ENCODE measurements at places on chromosomes 4 and X.
A peak's percentile ranks its signal among the peaks of the same experiment; 100 is the strongest.

GRCh38 chr4:20074450-20074849, 177.3 kb upstream of the SLIT2 start:
- no peak for DNase-seq

DNA sequence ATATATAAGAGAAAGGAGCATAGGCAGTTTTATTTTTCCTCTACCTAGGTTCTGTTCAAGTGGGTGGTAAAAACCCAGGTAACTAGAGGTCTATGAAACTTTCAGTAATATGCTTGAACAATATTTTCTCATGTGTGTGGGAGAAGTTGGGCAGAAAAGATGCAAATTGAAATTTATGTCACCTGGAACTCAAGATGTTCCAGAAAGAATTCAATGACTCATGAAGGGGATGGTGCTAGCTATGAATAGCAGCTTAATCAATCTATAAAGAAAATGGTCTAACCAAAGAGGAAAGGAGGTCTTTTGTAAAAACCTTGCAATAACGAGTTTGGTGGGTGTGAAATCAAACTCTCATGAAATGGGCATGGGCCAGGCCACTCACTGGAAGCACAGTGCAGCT, 263.8 kb downstream of the INPP4B start:
- DNase-seq: no peak

- peak; percentile 69 for DNase-seq
Observed at GRCh38 chrX:22373766-22374165, 101.1 kb downstream of the CBLL2 start.

GRCh38 chr4:5372198-5372597, 320.9 kb downstream of the STK32B start:
- DNase-seq: no peak

GRCh38 chrX:49992853-49993252, 70.5 kb downstream of the CLCN5 start:
- peak; percentile 12 for DNase-seq

DNA sequence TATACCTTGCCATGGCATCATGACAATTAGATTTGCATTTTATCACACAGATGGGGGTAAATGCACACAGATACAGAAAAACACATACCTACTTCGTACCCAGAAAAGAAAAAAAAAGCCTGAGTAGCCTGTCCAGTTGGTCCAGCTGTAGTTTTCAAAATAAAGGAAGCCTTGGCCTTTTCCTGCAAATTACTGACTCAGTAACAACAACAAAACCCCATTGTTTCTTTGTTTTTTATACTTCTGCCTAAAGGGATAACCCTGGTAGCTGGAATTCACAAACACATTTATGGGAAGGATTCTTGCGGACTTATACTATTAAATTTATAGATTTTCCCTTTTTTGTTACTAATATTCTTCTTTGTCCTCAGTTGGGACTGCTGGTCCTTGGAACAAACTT, 156.4 kb upstream of the PCDH10 start:
- DNase-seq: no peak

DNA sequence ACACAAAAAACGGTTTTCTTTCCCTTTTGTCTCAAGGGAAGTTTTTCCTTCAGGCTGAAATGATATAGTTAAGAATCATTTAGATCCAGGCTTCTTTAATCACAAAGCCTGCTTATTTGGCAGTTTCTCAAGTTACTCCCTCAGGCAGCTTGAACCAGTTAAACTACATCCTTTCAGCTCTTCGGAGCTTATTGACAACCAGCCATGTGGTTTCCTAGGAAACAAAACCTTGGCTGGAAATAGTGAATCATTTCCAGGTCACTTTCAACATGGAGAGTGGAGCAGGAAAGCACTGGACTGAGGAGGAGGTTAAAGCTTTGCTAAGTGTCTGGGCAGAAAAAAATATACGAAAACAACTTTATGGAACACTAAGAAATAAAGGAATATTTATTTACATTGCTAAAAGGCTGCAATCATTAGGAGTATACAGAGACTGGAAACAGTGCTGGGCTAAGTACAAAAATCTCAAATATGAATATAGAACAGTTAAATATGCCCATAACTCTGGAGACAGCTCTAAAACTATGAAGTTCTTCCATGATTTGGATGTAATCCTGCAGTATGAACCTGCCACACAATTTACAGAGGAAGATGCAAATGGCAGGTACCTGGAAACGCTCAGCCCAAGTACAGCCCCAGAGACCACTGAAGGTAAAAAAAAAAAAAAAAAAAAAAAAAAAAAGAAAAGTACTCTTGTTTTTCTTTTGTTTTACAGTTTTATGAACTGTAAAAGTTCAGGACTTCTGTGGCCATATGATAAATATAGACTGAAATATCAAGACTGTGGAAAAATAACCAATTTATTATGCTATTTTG, 23.2 kb upstream of the AASDH start:
- DNase-seq: peak; percentile 99

- DNase-seq: no peak
Observed at GRCh38 chr4:162874748-162875147, 291.9 kb downstream of the NAF1 start.

DNA sequence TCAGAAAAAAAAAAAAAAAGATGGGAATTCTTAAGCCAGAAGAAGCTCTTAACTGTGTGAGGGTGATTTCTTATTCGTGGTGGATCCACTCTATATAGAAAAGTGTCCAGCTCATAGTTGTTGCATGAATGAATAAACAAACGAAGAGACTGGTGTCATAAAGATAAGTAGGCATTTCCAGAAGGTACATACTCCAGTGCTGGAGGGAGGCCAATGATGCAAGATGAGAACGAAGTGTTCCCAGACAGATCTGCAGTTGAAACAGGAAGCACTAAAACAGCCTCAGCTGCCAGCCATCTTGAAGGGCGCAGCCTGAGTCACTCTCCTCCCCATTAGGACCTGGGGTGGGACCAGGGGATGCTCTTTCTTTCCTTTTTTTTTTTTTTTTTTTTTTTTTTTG, 47.4 kb upstream of the HOPX start:
- peak; percentile 79 for DNase-seq

- DNase-seq: no peak
Observed at GRCh38 chr4:183789657-183790056, 115.5 kb upstream of the STOX2 start.

GRCh38 chr4:188341428-188341827, 202.2 kb downstream of the TRIML1 start:
- no peak for DNase-seq
